ENCODE measurements at places on chromosomes 7 and 10.

- ATAC-seq: peak; percentile 4
These were observed 16.9 kb downstream of the PRKRIP1 start for GRCh38 chr7:102413091-102413490.

- ATAC-seq: no peak
These were observed 11.2 kb downstream of the ZFYVE27 start for GRCh38 chr10:97748116-97748515.

GRCh38 chr7:133230591-133231194 lies 22.2 kb upstream of the EXOC4 start:
- ATAC-seq: no peak

GRCh38 chr10:77626266-77626935 lies 11.2 kb downstream of the KCNMA1 start:
- no peak for ATAC-seq

DNA sequence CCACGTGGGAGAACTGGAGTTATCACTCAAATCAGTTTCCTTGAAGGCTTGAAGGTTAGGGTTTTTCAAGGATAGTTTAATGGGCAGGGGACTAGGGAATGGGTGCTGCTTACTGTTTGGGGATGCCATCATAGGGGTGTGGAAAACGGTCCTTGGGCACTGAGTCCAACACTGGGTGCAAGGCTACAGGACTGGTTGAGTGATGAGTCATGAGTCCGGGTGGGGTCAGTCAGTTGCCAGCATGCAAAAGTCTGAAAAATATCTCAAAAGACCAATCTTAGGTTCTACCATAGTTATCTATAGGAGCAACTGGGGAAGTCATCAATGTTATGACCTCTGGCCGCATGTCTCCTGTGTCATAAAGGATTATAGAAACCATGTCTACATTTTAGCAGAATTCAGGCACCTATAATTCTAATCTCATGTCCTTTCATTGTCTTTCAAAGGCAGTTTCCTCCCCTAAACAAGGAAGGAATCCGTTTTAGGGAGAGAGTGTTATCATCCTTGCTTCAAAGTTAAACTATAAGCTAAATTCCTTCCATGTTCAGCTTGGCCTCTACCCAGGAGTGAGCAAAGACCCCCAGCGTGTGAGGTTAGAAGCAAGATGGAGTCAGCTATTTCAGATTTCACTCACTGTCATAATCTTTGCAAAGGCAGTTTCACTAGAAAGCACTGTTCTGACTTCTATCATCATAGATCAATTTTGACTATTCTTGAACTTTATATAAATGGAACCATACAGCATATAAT lies 94.5 kb downstream of the COL26A1 start:
- ATAC-seq: no peak
